ENCODE measurements at places on chromosomes 11 and 22.

DNA sequence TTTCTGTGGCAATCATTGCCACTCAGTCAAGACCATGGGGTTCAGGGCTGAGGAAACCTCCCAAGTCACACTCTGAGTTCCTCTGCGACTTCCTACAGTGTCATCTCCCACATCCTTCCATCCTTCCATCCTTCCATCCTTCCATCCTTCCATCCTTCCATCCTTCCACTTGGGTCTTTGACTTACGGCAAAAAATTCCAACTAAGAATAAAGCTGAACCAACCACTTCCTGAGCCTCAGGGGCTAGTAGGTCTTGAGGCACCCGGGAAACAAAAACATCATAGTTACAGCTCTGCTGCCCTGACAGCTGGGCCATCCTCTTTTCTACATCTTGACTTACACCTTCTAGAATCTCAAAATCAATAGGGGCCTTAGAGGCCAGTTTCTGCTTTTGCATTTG is 32.1 kb downstream of the EHF start:
- no peak for DNase-seq

GRCh38 chr22:23478175-23478574 is 101.9 kb downstream of the IGLL1 start:
- DNase-seq: peak; percentile 21

GRCh38 chr22:29339381-29340235 is 24.1 kb upstream of the RASL10A start:
- DNase-seq: no peak

- no peak for DNase-seq
Observed at GRCh38 chr11:71169313-71169712, 83.1 kb downstream of the SHANK2 start.

- DNase-seq: no peak
Observed at GRCh38 chr11:126415669-126416420, 60.4 kb downstream of the ST3GAL4 start.

GRCh38 chr11:19905280-19905853 is 192.7 kb downstream of the NAV2 start:
- DNase-seq: peak; percentile 49

DNA sequence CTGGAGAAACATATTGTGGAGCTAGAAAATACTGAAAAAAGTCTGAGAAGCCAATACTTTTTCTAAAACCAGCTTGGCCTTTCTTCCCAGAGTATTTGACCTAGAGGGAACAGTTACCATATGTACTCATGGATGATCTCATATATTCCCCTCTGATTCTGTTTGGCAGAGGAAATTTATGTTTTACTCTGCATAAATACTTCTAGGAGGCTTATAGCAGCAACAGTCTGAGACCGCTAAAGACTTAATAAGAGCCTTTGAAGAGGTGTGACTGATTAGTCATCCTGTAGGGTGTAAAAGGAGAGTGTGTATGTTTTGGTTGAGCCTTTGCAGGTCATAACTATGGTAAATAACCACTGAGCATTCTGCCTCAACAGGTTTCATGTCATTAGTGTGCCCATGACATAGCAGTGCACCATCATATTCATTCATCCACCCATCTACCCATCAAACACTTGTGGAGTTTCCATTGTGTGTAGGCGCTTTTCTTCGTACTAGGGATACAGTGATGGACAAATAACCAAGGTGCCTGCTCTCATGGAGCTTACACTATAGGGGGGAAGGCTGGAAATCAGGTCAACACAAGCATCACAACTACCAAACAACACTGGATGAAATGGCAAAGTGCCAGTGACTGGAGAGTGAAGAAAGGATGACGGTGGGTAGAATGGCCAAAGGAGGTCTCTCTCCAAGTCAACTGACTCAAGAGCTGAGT is 44.5 kb downstream of the TRAF6 start:
- DNase-seq: no peak

Data from NCI-H2029 (cell line).